Stimulated activated CD8-positive, alpha-beta memory T cell treated with anti-CD3 and anti-CD28 coated beads, Interleukin-7, amount 100 ng/mL, for 1 hour (primary cell): ENCODE measurements at places on chromosomes 2 and 18.

DNA sequence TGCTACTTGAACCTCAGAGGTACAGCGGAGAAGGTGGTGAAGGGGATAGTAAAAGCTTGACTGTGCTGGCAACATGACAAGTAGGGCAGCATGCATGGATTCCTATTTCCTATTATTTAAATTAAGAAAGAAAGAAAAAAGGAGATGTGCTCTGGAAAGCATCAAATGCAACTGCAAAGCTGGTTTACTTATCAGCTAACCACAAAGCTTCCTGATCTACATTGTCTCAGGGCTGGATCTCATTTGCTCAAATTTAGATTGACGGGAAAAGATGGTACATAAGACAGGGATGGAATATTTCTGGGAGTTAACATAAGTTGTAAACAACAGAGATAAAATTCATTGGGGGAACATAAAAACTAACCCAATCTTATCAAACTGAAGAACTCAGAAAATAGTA lies 178.0 kb downstream of the RIT2 start:
- no peak for DNase-seq

DNA sequence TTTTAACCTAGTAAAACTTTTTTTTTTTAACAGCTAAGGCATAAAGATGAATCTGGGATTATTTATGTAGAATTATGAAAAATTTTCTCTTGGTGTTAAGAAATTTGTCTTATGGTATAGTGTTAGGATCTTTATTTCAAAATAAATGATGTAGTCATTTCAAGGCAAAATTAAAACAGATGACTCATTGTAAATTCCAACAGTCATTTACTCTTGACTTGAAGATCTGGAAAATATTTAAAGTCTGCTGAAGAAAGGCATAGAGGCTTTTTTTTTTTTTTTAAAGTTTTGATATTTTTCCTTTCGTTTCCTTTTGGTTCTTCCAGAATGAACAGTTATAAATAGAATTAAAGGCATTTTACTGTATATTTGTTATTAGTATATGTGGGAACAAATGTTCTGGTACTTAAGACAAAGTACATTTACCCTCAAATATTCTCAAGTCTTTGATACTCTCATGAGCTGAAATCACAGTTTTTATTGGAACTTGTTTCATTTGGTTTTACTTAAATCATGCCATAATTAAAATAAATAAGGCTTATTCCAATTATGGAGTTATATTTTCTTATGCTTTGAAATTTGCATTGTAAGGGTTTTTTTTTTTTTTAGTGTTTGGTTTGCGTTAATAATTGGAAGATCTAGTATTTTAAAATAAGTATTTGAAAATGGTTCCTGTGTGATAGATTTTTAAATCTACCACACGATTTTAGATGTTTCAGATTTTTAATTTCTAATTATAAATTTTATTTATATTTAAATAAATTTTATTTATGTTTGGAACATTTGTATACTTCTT lies 29.9 kb downstream of the GLS start:
- no peak for DNase-seq

GRCh38 chr2:150916467-150917396 lies 344.9 kb downstream of the RBM43 start:
- DNase-seq: no peak

DNA sequence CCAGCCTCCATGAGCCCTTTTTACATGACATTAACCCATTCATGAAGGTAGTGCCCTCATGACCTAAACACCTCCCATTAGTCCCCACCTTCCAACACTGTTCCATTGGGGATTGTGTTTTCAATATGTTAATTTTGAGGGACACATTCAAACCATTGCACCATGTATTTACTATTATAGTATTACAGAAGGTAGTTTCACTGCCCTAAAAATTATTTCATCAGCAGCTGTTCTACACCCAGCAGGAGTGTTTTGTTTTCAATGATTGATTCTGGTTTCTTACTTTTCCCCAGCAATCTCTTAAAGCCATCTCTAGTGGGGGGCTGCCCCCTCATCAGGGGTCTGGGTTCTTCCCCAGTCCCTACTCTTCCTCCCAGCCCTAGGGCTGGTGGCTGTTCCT lies 71.9 kb downstream of the CERS6 start:
- DNase-seq: no peak

DNA sequence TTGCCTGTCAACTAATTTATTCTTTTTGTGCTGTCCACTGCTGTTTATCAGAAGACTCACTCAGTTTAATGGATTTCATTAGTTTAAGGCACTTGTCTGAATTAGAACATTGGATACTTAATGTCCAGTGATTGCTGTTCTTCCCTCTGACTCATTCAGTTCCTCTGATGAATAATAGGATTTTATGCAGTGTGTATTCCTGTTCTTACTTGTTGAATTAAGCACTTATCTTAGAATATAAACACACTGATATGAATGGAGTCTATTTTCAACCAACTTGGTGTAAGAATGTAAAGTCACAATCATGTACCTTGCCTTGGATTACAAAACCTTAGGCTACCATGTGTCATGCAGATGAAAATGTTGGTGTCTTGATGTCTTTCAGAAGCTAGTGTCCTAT lies 87.0 kb upstream of the PROKR1 start:
- no peak for DNase-seq

GRCh38 chr18:73264562-73264921 lies 396.8 kb upstream of the NETO1 start:
- DNase-seq: no peak

- peak; percentile 3 for DNase-seq
These were observed 204.8 kb downstream of the TFCP2L1 start for GRCh38 chr2:121080013-121080772.

DNA sequence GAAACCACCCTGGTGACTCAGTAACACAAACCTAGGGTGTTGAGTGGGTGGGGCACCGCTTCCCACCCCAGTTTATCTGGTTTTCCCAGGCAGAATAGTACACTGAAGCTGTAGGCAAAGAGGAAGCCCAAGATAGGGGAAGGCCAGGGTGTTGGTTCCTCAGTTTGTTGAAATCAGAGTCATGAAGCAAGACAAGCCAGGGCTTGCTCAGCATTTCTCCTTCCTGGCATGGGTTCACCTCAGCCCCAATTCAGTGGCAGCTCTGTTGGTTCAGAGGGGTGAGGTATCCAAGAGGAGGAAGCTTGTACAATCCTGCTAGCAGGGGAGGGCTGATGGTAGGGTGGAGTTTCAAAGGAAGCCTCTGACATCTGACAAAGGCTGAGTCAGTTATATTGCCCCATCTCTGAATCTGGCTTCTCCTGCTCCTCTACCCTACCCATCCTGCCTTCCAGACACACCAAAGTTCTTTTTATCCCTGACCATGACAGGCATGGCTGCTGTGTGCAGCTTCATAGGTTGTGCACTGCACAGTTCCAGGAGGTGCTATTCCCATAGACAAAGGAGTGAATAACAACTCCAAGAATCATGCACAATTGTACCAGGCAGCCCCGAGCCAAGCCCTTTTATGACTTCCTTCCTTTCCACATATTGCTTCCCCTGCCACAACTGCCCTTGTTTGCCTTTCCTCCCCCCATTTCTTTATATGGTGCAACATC lies 24.9 kb upstream of the RAB10 start:
- DNase-seq: no peak

DNA sequence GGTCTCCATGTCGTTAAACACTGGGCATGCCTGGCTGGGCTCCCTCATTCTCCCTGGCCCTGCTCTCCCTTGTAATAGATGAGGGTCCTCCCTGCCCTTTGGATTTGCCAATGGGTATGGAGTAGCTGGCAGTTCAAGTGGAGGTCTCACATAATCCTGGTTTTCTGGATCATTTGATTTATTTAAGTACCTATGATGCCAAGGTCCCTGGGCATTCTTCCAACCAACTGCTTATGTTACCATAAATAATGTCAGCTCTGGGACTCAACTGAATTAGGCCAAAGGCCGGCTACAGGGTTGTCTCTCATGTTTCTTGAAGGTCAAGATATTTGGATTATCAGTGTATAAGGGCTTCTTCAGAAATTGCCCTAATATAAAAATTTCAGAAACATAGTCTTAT lies 104.9 kb upstream of the LYPD6 start:
- no peak for DNase-seq
